Activated naive CD8-positive, alpha-beta T cell treated with anti-CD3 and anti-CD28 coated beads, Interleukin-2, amount 10 ng/mL, durations not matched to agents 7 days and 5 days (primary cell): ENCODE measurements at places on chromosomes 4 and X. TPM values are rescaled to one million over a fixed set of nuclear protein-coding genes. Genes with fewer than 3 reads are reported as not detected.

Gene PNCK
- 1.1 TPM for total RNA-seq

Gene MSANTD1
- 1.4 TPM for total RNA-seq

Gene MAGEA1
- total RNA-seq: not detected

Gene GPR50
- total RNA-seq: not detected

Gene PALLD
- 0.91 TPM for total RNA-seq

Gene APLN
- total RNA-seq: 2.4 TPM

Gene SPATA4
- total RNA-seq: not detected

Gene CLDN22
- total RNA-seq: not detected

Gene PDGFC
- not detected for total RNA-seq

Gene PF4V1
- total RNA-seq: not detected
